Stimulated activated naive CD8-positive, alpha-beta T cell treated with anti-CD3 and anti-CD28 coated beads, Interleukin-15, Interleukin-2, amounts not matched to agents 100 U/mL and 50 U/mL, for 24 hours (primary cell): ENCODE measurements at places on chromosomes 13 and 19.

- DNase-seq = peak; percentile 61
These were observed 552 bp downstream of the KPNA3 start for GRCh38 chr13:49791711-49792549.

- no peak for DNase-seq
These were observed 63.8 kb downstream of the ING1 start for GRCh38 chr13:110777251-110777820.

GRCh38 chr19:858868-859843 is at the start of gene CFD:
TSS of gene CFD (plus strand) at chr19:859664. CDS start at chr19:859690, 26 bp downstream.
- no peak for DNase-seq

DNA sequence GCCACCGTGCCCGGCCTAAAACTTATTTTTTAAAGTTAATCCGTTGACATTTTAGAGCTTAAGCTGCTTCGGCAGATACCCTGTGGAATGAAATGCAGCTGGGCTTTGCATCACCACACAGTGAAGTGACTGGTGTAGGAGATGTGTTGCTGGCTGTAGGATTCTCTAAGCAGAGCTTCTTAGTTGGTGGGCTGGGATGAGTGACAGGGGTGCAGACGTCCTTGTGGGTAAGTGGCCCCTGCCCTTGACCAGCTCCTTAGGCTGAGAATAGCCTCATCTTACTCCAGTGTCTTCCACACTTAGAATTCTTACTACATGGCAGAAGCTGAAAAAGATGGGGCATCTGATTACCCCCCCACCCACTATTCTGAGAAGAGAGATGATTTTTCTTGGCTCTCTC is 11.6 kb downstream of the GATAD2A start:
- no peak for DNase-seq

DNA sequence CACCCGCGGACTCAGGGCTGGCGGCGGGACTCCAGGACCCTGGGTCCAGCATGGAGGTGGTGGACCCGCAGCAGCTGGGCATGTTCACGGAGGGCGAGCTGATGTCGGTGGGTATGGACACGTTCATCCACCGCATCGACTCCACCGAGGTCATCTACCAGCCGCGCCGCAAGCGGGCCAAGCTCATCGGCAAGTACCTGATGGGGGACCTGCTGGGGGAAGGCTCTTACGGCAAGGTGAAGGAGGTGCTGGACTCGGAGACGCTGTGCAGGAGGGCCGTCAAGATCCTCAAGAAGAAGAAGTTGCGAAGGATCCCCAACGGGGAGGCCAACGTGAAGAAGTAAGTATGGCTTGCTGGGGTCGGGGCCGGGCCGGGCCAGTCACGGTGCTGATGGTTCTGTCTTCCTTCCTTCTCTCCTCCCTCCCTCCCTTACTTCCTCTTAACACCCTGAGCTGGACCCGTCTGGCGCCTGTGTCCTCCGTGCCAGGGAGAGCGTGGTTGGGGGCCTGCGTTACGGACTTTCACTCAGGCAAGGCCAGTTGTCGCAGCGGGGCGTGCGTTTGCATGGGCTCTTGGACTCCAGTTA is 1.4 kb downstream of the STK11 start:
- peak; percentile 51 for DNase-seq

- DNase-seq = no peak
These were observed 73.4 kb upstream of the FLT1 start for GRCh38 chr13:28568286-28568685.

DNA sequence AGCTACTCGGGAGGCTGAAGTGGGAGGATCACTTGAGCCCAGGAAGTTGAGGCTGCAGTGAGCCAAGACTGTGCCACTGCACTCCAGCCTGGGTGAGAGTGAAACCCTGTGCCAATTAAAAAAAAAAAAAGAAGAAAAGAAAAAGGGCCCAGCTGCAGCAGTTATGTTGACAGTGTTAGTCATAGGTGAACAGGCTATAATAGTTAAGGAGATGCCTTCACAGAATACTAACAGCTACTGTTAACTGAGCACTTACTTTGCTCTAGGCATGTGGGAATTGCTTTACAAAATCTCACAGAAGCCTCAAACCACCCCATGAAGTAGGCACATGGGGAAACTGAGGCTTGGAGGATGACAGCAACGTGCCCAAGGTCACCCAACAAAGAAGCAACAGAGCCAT is 3.9 kb downstream of the FBXO17 start:
- DNase-seq = no peak

DNA sequence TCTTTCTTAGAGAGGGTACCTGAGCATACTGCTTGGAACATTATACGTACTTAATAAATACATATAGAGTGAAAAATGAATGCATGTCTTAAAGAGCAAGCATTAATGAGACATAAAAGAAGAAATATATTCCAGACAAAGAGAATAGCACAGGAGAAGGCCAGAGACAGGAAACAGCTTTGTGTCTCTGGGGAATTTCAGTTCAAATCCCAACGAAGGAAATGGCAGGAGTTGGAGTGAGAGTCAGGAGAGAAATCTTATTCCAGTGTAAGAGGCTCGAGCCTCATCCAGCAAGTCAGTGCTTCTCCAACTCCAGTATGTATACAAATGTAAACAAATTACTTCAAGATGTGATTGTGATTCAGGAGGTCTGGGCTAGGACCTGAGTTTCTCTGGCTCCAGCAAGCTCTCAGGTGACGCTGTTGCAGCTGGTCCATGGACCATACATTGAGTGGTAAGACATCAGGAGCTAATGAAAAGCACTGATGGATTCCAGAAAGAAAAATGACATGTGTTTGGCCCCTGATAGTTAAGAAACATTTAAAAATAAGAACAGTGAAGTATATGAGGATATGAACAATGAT is 108.2 kb downstream of the RAP2A start:
- no peak for DNase-seq

GRCh38 chr19:28444362-28444761 is 768.6 kb downstream of the UQCRFS1 start:
- DNase-seq = no peak

DNA sequence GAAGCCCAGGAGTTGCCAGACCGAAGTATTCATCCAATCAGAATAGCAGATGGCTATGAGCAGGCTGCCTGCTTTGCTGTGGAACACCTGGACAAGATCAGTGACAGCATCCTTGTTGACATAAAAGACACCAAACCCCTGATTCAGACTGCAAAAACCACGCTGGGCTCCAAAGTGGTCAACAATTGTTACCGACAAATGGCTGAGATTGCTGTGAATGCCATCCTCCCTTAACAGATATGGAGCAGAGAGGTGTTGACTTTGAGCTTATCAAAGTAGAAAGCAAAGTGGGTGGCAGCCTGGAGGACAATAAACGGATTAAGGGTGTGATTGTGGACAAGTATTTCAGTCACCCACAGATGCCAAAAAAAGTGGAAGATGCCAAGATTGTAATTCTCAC is 250.3 kb upstream of the OBI1 start:
- DNase-seq = no peak

DNA sequence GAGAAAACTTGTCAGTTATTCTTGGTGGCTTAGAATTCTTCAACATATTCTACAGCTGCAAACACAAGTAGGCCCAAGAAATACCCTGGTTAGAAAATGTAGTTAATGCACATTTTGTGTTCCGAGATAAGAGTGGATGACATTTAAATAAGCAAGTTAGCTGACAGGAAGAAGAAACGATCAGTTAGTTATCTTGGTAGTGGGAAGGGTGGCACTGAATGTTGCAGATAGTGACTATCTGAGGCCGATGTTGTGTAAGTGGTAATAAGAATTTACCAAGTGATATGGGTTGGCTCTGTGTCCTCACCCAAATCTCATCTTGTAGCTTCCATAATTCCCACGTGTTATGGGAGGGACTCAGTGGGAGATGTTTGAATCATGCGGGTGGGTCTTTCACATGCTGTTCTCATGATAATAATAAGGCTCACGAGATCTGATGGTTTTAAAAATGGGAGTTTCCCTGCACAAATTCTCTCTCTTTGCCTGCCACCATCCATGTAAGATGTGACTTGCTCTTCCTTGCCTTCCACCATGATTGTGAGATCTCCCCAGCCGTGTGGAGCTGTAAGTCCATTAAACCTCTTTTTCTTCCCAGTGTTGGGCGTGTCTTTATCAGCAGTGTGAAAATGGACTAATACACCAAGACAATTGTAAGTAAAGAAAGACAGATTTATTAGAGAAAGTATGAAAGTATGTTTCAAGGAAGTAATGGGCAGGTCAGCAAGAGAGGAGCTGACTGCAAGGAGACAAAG is 10.9 kb upstream of the AKAP11 start:
- no peak for DNase-seq
